RWPE1 (cell line): ENCODE measurements at places on chromosomes 16 and 17.

DNA sequence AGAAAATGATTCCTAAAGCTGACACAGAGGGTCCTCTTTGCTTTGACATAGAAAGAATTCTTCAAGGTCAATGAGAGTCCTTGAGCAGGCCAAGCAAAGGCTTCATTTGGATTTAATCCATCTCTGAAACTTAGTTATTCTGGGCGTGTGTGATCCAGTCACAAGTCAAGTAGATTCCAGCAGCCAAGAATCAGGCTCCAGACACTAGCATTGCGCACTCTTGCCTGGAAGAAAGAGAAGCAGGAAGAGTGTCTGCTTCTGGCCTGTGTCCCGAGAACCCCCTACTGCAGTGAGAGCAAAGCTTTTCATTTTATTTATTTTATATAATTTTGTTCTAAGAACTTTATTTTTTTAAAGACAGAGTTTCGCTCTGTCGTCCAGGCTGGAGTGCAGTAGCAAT, 88.2 kb upstream of the CACNG5 start:
- no peak for DNase-seq

GRCh38 chr16:73163238-73163815, 115.4 kb upstream of the ZFHX3 start:
- DNase-seq = no peak

DNA sequence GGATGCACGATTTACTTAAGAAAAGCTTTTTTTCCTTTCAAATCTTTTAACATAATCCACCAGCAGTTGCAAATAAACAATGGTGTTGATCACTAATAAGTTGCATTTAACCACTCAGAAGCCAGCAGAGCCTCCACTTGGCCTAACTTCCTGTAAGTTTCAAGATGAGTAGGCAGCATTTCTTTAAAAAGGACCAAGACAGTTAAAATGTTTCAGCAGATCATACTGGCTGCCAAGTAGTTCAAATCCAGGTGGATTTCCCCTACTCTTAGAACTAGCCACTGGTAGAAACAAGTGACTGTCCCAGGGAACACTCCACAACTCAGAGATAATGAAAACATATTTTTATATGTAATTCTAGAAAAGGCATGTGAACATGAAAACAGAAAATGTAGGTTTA, 17.0 kb upstream of the RFFL start:
- DNase-seq = no peak

GRCh38 chr17:47057830-47058229, 78.8 kb upstream of the RPRML start:
- no peak for DNase-seq

- DNase-seq = no peak
Observed at GRCh38 chr16:1044460-1045309, 27.9 kb upstream of the SSTR5 start.

GRCh38 chr17:27633312-27634025, 2.5 kb downstream of the LGALS9 start:
- DNase-seq = no peak

DNA sequence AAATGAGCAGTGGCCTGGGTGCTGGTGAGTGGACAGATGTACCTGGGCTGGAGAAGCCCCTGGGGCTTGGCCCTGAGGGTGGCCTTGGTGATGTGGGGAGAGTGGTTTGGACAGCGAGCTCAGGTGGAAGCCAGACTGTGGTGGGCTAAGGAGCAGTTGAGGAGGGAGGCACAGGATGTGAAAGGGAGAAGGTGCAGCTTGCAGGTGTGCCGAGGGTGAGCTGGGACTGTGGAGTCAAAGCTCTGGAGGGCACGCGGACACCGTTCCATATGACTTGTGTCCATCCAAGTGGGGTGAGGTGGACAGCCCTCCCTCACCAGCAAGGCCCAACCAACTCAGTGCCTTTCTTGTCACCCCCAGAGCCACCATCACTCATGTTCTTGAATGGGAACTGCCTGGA, 170.8 kb upstream of the ZNF267 start:
- no peak for DNase-seq

- no peak for DNase-seq
Observed at GRCh38 chr16:23048164-23048563, 101.1 kb downstream of the USP31 start.

DNA sequence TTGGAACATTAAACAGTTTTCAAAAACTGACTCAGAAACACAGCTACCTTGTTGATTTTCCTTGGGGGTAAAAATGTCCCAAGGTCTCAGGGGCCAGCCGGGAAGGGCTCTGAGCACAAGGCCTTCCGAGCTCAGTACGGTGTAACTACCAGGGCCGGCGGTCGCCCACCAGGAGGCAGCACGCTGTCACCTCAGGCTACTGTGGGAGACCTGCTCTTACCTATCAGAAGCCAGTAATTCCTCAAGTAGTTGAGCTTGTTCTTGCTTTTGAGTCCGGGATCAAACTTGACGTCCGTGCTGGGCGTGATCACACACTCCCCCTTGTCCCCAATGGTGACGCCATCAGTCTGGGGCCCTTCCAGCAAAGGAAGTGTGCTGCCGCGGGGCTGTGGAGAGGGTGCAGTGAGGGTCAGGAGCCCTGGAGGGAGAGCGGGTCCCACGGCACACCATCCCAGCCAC, 43.4 kb upstream of the ICAM2 start:
- DNase-seq = no peak

DNA sequence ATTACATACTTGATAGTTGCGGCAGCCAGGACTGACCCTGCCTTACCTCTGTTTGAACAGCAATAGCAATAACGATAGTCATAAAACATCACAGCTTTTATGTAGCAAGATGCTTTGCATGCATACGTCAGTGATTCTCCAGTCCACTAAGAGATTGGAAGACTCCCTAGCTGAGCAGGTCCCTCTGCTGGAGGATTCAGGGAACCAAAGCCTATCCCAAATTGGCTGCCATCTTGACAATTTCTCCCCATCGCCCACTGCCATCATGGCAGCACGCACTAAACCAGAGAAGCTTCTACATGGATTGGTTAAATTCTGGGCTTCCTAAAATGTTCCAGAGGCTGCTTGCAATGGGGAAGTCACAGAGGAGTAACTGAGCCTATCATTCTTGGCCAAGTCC, 360.6 kb upstream of the XYLT1 start:
- DNase-seq = no peak

- no peak for DNase-seq
Observed at GRCh38 chr16:67459861-67460150, 21.2 kb downstream of the ATP6V0D1 start.

- DNase-seq = no peak
Observed at GRCh38 chr17:48123776-48124388, 16.3 kb downstream of the SNX11 start.

DNA sequence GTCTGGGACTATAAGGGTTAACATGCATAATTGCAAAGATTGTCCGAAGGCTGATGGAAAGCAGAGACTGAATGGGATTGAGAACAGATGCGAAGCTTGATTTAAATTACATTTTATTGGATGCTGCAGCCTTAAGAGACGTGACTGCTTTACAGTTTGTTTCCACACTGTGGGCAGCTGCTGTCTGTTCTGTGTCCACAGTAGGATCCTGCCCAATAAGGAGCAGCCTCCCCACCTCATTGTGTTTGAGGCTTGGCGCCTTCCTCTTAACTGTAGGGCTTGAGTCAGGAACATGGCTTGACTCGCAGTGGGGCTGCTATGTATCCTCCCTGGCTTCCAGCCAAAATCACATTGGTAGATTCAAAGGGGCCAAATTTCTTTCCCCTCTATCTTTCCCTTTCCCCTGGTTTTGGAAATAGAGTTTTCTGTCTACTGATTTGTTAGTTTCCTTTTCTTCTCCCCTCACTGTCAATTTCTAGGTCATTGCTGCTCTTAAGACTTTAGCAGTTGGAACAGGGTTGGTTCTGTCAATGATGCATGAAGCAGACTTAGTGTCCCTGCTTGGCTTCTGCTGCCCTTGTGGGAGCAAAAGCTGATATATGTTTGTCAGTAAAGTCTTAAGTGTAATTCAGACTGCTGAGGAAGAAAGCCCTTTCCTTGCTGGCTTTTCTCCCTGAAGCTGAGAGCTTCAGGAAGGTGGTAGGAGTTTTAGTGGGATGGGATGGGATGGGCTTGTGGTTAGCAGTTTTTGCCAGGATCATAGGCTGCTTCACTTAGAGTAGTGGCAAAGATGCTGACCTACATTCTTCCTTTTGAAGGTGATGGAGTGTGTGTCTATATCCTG, 5.0 kb upstream of the RARA start:
- no peak for DNase-seq

GRCh38 chr16:4882633-4883285, 35.5 kb downstream of the UBN1 start:
- DNase-seq = peak; percentile 62

DNA sequence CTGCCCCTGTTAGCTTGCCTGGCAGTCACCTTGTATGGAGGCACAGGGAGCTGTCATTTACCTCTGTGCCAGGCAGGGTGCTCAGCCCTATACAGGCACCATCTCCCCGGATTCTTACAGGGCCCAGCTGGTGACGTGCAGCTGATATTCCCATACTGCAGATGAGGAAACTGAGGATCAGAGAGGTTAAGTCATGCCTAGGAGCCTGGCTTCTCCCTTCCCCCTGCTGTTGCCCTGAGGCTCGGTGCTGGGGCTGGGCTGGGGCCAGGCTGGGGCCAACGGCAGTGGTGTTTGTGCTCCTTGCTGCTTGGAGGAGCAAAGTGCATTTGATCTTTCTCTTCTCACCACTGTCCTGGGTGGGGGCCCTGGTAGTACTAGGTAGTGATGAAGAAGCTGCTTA, 54.7 kb upstream of the IL34 start:
- no peak for DNase-seq

GRCh38 chr17:83071966-83072562, 7.3 kb upstream of the METRNL start:
- DNase-seq = no peak

DNA sequence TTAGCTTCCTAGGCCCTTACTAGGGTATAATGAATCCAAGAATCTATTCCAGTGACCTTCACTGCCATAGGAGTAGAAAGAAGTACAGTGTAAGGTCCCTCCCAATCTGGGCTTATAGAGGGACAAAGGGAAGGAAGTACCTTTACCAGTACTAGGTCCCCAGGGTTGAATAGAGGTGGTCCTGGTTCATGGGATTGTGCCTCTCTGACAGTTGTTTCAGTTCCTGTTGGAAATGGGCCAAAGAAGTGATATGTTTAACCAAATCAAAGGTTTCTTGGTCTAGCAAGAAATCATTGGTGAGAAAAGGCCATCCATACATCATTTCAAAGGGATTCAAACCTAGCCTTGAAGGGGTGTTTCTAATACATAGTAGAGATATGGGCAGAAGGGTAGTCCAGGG, 16.0 kb upstream of the ZNHIT3 start:
- no peak for DNase-seq

- no peak for DNase-seq
Observed at GRCh38 chr17:38465391-38466345, 37.4 kb downstream of the ARHGAP23 start.

DNA sequence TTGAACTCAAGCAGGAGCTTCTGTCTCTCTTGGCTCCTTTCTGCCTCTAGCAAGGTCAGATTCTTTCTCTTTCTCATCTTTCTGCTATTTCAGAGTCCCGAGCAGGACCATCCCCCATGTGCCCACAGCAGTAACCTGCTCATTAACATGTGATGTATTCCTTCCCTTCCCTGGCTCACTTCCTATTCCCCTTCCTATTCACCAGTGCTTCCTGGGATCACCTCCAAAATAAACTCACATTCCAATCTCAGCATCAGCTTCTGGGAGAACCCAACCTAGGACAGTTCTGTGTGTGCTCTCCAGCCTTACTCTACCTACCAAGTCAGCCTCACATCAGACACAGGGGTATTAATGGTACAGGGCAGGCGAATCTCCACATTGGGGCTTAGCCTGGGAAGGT, 546.4 kb upstream of the SALL1 start:
- no peak for DNase-seq

DNA sequence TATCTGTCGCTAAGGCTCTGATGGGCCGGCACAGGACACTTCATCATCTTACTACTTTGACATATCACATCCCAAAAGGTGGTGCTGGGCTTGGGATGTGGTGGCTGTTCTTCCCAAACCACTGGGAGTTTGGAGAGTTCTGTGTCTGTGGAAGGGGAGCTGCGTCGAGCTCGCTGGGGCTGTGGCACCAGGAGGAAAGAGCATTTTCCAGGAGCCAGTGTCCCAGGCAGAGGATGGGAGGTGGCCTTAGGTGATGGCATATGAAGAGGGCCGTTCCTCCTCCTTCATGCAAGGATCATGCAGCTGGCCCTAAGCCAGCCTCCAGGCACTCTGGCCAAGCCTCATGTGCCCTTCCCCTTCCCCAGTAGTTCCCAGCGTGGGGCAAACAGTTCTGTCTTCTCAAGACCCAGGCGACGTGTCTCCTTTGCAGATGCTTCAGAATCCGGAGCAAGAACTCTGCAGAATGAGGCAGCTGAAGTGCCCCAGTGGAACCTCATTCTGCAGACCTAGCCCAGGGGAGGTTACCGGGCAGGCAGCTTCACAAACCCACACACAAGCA, 89.4 kb upstream of the TNRC6C start:
- no peak for DNase-seq

- no peak for DNase-seq
Observed at GRCh38 chr17:70308618-70309017, 139.3 kb downstream of the KCNJ2 start.

DNA sequence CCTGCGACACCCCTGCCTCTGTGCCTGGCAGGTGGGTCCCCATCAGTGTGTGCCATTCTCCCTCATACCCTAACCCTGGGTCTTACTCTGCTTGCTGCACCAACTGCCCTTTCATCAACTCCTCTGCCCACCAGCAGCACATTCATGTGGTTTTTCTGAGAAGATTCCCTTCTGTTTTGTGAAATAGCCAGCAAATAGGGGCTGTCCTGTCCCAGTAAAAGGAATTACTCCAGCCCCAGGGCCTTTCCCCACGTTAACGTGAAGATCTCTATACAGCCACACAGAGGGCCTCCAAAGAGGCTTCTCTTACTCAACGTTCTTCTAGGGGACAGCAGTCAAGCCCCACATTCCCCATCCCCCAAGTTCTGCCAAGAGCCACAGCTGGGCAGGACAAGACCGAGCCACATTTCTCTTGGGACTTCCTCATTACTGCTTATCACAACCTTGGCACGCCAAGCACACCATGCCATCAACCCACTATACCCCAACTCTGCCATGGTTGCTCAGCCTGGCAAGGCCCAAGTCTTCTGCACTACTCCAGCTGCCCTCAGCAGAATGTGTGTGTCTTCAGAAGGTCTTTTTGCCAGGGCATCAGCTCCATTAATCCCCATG, 18.7 kb upstream of the CCL2 start:
- DNase-seq = no peak
